ENCODE measurements at places on chromosomes 1 and 21.
A peak's percentile ranks its signal among the peaks of the same experiment; 100 is the strongest.

DNA sequence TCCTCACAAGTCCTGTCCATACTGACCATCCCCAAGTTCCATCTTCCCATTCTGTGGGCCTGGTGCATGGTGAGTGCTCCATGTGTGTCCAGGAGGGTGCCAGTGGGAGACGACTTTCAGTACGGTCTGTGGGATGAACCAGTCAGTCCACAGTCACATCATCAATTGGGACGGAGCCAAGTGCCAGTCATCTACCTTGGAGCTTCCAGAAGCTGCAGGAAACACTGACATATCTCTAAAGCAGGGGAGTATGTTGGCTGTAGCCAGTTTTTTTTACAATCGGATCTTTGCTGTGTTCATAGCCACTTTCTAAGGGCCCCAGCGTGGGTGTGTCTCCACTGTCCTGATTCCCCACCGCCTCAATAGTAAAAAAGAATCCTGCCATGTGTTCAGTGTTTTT is 13.6 kb upstream of the TRIM17 start:
- no peak for DNase-seq

- DNase-seq: no peak
Measured at GRCh38 chr1:156336242-156336641, 1.9 kb downstream of the CCT3 start.

DNA sequence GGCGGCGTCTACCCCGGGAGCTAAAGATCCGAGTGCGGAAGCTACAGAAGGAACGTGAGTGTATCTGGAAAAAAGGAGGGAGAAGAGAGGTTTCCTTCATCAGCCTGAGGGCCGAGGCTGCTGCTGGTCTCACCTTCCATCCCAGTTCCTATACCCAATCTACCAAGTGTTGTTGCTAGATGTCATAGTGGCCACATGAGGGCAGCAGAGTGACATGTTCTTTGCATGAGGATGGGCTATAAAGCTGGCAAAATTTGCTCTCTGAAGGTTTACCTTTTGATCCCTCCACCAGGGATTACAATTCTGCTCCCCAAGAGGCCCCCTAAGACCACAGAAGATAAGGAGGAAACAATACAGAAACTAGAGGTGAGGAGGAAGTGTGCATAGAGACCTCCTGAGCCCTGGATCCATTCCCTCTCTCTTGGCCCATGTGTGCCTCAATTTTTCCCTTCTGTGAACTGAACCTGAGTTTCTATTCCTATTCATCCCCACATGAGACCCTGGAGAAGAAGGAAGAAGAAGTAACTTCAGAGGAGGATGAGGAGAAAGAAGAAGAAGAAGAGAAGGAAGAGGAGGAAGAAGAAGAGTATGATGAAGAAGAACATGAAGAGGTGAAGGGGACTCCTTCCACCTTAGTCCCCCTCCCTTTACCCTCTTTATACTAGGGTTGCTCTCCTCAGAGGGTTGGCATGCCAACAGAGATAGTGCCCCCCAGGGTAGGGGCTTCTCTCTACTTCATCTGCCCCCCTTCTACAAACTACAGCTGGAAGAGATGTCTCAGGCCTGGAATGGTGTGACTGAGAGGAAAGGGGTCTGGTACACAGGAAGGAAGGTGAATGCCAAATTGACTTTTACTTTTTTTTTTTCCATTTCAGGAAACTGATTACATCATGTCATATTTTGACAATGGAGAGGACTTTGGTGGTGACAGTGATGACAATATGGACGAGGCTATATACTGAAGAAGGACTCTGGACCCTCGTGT is 13.3 kb downstream of the POLR3GL start:
- DNase-seq: peak; percentile 96

DNA sequence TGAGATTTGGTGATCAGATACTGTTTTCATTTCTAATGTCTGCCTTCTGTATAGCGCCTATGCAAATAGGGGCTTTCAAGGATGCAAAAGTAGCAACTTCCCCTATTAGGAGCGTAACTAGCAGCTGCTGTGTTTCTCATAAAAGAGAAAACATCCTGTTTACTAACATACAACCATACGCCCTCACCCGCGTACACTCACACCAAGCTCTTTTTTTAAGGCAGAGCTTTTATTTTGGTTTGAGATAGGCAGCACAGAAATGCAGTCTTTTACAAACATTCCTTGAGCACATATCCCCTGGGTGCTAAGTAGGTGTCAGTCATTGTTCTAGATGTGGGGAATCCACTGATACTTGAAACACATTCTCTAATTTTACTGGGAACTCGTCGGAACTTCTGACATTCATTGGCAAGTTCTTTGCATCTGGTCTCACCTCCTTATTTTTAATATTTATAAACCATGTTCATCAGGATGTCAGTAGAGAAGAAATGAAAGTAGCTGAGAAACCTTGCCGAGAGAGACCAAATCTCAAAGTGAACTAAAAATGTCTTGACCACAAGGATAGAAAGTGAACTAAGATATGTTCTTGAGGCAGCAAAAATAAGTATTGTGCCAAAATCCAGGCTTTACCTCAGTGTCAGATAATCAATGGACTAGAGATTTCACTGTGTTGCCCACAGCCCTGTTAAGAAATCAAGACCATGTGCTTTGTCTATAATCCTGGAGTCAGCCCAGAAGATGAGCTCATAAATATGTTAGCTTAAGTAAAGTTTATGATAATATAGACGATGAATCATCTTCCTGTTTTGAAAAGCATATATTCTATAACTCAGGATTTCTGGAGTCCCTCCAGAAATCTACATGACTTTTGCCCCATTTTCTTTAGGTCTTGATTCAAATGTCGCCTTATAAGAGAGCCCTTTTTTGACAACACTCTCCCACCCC is 350.9 kb downstream of the ST6GALNAC3 start:
- DNase-seq: no peak

- peak; percentile 7 for DNase-seq
Measured at GRCh38 chr1:210143465-210144062, 89.0 kb upstream of the SERTAD4 start.

- DNase-seq: no peak
Measured at GRCh38 chr1:168848051-168848450, 119.0 kb upstream of the DPT start.

GRCh38 chr1:213394837-213395236 is 343.8 kb downstream of the RPS6KC1 start:
- no peak for DNase-seq

- DNase-seq: no peak
Measured at GRCh38 chr1:195768936-195769335, 839.3 kb downstream of the KCNT2 start.

DNA sequence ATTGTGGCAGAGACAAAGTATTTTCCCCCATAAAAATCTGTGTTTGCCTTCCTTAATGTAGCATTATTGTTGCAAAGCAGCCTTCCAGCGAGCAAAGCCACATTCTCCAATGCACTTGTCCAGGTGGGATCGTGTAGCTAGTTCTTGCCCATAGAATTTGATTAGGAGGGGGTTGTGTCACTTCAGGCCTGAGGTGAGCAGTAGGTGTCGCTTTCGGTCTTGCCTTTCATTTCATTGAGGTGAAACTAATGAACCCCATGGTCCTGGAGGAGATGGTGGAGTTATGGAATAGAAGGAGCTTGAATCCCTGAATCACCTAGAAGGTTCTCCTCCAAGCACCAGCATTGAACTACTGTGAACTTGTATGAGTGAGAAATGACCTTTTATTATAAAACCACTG is 318.9 kb upstream of the PBX1 start:
- DNase-seq: peak; percentile 82

DNA sequence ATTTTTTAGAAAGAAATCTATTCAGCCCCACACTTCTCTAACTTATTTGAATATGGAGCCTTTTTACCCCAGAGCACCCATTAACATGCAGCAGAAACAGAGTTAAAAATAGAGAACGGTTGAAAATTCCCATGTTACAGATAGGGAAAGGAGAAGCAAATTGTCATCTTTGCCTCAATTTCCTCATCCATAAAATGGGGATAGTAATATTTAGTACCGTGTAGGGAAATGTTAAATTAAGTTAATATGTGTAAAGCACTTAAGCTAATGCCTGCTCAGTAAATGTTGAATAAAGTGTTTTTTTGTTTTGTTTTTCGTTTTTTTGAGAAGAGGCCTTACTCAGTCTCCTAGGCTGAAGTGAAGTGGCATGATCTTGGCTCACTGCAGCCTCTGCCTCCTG is 50.3 kb downstream of the NAV1 start:
- no peak for DNase-seq

- DNase-seq: no peak
Measured at GRCh38 chr1:222087221-222087920, 345.5 kb upstream of the DUSP10 start.
